ENCODE measurements at places on chromosomes 5 and 9. TPM values are rescaled to one million over a fixed set of nuclear protein-coding genes. Genes with fewer than 3 reads are reported as not detected.

The PAX5 gene
- total RNA-seq, result not detected

The ABO gene
- total RNA-seq, result 0.29 TPM

- H3K4me3 ChIP-seq, result peak overlapping the region; percentile 68
- no peak for DNase-seq
- no peaks in the 10 kb centered on the region for H3K27me3 ChIP-seq
- H3K36me3 ChIP-seq, result peaks cover 2% of the 10 kb centered on the region
- H3K4me1 ChIP-seq, result peaks cover 28% of the 10 kb centered on the region
These were observed 1.1 kb downstream of the TIGD6 start for GRCh38 chr5:149999359-149999758.

DNA sequence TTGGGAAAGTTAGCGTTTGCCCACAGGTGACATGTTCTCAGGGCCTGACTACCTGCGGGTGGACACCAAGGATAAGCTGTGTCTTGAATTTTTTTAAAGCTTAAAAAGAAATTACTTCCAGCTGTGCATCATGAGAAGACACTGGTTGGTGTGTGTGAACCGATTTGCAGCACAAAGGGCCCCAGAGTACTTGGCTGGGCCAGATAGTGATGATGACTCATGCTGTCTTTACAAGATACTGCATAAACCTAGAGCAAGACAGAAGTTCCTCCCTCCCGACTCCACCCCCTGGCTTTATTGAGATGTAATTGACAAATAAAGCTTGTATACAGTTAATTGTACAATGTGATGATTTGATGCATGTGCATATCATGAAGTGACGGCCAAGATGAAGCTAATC, 212.8 kb downstream of the NXNL2 start:
- no peak overlapping the region for H3K4me3 ChIP-seq
- H3K4me1 ChIP-seq, result no peaks in the 10 kb centered on the region
- no peak overlapping the region for H3K27ac ChIP-seq
- H3K36me3 ChIP-seq, result no peaks in the 10 kb centered on the region
- H3K27me3 ChIP-seq, result no peaks in the 10 kb centered on the region

- no peak overlapping the region for H3K4me3 ChIP-seq
- H3K27ac ChIP-seq, result no peak overlapping the region
- no peaks in the 10 kb centered on the region for H3K27me3 ChIP-seq
- H3K4me1 ChIP-seq, result peaks cover 8% of the 10 kb centered on the region
- no peak for DNase-seq
These were observed 124.5 kb upstream of the PHYKPL start for GRCh38 chr5:178357121-178357521.

All from CD4-positive, alpha-beta memory T cell (primary cell).